ENCODE measurements at places on chromosomes 4 and X.

DNA sequence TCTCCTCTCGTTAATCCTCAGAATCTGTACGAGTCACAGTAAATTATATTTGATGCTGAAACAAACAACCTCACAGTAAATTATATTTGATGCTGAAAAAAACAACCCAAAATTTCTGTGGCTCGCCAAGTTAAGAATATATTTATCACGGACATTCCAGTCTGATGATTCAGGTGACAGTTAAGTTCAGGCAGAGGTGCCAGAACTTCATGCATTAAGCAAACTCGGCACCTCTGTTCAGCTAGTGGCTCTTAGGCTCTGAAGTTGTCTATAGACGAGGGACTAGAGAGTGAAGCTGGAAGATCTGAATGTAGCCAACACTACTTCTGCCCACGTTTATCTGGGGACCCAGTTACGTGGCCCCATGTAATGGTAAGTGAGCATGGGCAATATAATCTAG, 132.2 kb upstream of the AGA start:
- no peak for DNase-seq

- peak; percentile 17 for DNase-seq
Observed at GRCh38 chr4:82469791-82470345, 39.5 kb downstream of the ENOPH1 start.

GRCh38 chr4:147839663-147840062, 107.8 kb downstream of the ARHGAP10 start:
- DNase-seq, result no peak

- no peak for DNase-seq
Observed at GRCh38 chr4:159768016-159768415, 665.1 kb downstream of the RAPGEF2 start.

DNA sequence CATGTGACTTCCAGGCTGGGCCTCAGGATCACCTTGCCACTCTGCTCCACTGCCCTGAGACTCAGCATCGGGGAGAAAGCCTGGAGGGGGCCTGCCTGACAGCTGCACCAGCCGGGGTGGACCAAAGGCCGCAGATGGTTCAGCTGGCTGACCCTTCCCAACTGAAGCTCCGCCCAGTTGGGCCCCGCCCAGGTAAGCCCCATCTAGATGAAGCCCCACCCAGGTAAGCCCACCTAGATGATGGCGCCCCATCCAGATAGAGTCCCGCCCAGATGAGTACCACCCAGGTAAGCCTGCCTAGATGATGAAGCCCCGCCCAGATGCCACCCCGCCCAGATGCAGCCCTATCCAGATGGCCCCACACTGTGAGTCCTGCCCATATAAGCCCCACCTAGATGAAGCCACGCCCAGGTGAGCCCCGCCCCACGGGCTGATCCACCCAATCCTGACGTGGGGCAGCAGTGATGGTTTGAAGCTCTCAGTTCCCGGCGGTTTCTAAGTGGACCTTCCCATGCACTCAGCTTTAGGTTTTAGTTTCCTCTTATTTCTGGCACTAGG, 10.0 kb downstream of the ZFYVE28 start:
- DNase-seq, result no peak

DNA sequence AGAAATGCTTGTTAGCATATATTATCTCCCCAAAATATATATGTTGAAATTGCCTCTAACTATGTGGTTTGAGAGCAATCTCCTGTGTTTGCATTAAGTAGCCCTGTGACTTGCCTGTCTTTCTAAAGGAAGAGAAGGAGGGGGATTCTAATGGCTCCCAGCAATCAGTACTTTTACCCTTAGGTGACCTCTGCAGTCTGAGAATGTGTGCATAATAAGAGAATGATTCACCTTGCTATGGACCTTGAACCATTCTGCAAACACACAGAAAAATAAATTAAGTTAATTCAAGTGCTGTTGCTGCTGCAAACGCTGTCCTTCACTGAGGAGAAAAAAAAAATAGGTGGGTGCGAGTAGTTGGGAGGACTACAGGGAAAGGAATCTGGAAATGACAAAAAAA, 322.2 kb downstream of the IQCM start:
- no peak for DNase-seq

DNA sequence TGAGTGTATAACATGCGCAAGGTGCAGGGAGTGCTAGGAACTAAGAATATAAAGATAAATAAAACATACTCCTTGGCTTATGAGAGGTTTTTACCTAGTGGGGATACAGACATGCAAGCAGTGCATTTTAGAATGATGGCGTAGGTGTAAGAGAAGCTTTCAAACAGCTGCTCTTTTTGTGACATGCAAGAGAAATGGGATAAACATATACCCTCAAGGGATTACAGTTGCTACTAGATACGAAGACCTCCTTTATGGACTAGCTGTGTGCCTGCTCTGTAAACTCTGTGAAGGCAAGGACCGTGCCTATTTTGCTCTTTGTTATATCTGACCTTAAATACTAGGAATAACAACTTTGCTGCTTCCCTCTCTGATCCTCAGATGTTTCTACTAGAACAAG, 39.0 kb upstream of the SLITRK4 start:
- no peak for DNase-seq

DNA sequence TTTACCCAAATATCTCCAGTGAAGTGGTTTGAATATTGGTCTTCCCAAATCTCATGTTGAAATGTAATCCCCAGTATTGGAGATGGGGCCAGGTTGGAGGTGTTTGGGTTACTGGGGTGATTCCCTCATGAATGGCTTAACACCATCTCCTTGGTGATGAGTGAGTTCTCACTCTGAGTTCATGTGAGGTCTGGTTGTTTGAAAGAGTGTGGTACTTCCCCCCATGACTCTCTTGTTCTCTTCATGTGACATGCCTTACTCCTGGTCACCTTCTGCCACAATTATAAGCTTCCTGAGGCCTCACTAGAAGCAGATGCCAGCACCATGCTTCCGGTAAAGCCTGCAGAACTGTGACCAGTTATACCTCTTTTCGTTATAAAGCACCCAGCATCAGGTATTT, 32.9 kb upstream of the OTUD4 start:
- DNase-seq, result no peak

- DNase-seq, result no peak
Observed at GRCh38 chrX:20374900-20375438, 108.3 kb upstream of the RPS6KA3 start.

DNA sequence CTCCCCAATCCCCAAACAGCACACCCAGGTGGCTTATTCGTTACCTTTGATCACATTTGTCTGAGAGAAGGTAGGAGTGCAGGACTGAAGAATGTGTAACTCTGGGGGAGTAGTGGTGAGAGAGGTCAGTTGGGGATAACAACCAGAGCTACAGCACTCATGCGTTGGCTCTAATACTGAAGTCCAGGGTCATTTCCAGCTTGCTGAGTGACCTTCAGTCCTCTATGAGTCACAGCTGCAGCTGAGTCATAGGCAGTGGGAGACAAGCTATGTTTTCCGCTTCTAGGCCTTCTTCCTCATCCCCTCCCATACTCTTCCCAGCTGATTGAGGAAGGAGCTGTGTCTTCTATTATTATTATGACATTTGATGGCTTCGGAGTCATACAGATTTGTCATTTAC, 31.6 kb upstream of the CT47C1 start:
- no peak for DNase-seq

GRCh38 chrX:2917767-2918166, 11.4 kb downstream of the ARSD start:
- DNase-seq, result no peak

DNA sequence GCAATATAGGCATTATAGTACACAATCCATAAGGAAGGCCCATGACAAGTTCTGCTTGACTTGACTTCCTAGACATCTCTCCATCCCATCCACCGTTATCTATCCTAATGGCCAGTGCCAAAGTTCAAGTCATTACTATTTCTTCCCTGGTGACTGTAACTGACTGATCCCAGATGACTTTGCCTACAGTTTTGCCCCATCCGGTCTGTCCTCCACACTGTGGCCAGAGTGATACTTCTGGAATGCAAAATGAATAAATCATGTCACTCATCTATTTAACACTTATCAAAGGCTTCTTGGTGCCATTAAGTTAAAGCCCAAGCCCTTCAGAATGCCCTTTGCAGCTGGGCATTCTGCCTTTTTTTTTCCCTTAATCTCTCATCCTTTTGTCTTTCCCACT, 130.8 kb downstream of the PPARGC1A start:
- no peak for DNase-seq

DNA sequence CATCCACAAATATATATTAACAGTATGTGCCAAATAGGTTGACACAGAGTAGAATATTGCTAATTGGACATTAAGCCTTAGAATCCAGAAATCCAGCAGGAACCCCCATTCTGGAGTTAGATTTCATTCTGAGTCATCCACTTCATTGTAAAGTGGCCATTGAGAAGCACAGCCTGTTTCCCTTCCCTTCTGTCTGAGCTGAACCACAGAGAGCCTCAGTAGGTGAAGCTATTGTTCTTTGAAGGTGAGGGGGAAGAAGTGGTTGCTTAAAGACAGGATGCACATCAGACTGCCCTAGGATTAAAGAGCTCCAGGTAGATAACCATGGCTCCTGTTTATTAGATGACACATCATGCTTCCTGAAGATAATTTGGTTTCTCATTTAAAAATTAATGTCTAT, 30.6 kb upstream of the MCF2 start:
- no peak for DNase-seq

- no peak for DNase-seq
Observed at GRCh38 chrX:112819008-112819640, 21.5 kb downstream of the AMOT start.

GRCh38 chr4:3217266-3217665, 31.7 kb upstream of the MSANTD1 start:
- no peak for DNase-seq

GRCh38 chr4:177119691-177120090, 190.0 kb upstream of the NEIL3 start:
- DNase-seq, result no peak

- no peak for DNase-seq
Observed at GRCh38 chrX:43373032-43373431, 283.1 kb upstream of the MAOA start.

GRCh38 chr4:156193106-156193505, 239.4 kb upstream of the CTSO start:
- DNase-seq, result no peak

DNA sequence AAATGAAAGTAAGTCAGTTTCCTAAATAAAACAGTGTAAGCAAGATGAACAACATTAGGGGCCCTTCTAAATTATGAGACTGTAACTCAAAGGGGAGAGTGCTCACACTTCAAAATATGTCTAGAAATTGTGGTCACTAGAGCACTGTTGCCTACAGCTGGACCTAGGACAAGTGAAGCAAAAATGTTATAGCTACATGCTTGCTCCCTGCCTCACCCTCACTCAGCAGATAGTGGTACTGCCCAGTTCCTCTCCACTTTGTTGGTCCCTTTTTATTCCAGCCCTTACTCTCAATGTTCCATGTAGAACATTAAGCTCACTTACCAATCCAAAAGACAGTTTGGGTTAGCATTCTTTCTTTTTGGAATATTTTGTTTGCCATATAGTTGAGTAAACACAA, 147.3 kb downstream of the GRIA3 start:
- DNase-seq, result no peak

DNA sequence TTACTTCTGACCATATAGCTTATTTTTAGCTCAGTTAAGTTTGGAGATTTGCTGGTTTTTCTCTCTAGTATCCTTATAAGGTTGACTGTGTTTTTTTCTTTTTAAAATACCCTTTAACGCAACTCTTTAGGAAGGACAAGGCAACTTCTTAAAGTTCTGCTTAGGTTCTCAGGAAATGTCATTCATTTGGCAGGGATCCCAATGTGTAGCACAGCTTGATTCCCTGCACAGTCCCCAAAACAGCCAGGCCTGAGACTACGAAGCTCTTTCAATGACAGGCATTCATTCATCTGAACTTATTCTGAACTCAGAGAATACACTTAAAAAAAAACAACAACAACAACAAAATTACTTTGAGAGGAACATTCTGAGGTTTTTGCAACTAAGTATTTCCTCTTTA, 1765.8 kb downstream of the PCDH7 start:
- DNase-seq, result no peak

DNA sequence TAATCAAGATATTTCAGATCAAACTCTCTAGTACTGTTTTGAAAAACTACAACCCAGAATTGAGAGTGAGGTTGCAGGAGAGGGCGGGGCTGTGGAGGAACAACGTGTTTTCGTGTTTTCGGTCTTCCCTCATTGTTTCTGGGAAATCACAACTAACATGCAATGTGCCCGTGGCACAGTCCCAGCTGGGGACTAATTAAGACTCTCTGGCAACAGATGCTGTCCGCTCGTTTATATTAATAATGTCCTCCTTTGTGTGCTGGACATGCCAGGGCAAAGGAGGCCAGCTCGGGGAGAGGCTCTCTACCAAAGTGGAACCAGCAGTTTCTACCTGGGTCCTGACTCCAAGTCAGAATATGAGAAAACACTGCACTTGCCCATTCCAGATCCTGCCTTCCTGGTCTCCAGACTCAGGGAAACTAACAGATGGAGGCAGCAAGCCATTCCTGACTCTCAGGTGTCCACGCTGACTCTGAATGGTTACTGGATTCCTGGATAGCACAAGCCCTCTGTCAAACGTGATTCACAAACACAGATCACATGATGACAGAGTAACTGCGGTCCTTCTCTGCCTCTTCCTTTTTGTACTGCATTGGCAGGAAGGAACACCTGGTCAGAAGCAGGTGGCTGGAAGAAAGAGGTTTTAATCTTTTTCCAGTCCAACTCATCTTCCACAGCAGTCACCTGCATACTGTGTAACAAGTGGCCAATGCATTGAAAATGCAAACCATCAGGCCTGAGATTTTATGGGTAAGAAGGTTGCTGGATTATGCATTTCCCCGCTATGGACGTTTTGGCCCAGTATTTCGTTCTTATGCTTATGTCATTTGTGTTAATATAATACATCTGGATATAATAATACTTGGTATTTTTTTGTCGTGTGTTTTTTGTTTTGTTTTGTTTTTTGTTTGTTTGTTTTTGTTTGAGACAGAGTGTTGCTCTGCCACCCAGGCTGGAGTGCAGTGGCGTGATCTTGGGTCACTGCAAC, 65.0 kb downstream of the COQ2 start:
- DNase-seq, result no peak

DNA sequence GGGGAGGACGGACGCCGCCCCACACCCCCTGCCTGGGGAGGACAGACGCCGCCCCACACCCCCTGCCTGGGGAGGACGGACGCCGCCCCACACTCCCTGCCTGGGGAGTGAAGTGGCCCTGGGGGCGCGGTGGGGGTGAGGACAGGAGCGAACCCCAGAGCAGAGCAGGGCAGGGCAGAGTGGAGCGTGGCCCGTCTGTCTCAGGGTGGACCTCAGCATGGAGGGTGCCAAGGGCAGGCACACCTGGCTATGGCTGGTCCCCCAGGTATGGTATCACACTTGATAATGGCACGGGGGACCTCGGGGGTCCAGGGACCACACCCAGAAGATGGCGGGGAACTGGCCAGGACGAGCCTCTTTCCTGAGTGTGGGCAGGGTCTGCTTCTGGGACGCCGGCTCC, 9.6 kb downstream of the LRPAP1 start:
- DNase-seq, result no peak

DNA sequence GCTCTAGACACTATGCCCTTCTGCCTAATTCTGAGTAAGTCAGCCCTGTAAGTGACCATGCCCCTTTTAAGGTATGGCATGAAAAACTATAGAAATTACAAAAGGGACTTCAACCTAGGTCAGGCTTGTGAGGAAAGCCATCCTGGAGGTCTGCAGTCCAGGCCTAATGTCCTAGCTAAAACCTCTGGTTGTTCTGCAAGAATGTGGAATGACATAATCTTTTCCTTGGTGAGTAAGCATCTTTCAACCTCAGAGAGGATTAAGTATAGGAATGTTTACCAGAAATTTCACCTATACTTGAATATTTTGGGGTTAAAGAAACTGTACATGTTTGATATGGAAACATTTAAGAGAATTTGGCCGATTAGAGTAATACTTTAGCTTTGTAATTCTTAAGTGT, 23.8 kb upstream of the HPSE start:
- DNase-seq, result no peak

- no peak for DNase-seq
Observed at GRCh38 chrX:93538575-93538974, 134.8 kb downstream of the NAP1L3 start.

- no peak for DNase-seq
Observed at GRCh38 chrX:8179656-8180055, 8.6 kb upstream of the VCX2 start.
